ENCODE measurements at places on chromosomes 4 and X.

GRCh38 chr4:41095973-41096372 lies 118.4 kb downstream of the APBB2 start:
- H3K27ac ChIP-seq = no peak overlapping the region
- no peak overlapping the region for H3K4me3 ChIP-seq
- DNase-seq = no peak
- no peaks in the 10 kb centered on the region for H3K27me3 ChIP-seq

GRCh38 chrX:108091878-108092291 lies 307 bp downstream of the ATG4A start:
- H3K4me1 ChIP-seq = no peaks in the 10 kb centered on the region
- peak overlapping the region; percentile 85 for H3K27ac ChIP-seq
- peak overlapping the region; percentile 78 for H3K4me3 ChIP-seq

DNA sequence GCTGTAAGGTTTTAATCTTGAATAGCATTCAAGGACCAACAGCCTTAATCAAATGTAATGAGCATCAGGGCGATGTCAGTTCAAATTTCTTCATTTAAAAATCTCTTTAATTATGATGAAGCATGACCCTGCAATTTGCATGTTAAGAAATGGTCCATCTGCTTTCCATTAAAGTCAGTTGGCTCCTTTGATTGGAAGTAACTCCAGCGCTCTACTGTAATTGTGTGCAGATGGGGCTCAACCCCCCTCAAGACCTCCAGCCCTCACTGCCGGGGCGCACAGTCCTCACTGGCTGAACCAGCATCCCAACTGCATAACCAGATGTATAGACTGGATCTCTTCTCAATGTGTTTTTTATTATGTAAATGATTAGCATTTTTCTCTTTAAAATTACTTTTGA lies 126.9 kb downstream of the VCX3B start:
- H3K36me3 ChIP-seq = no peaks in the 10 kb centered on the region
- H3K4me3 ChIP-seq = no peak overlapping the region
- DNase-seq = peak; percentile 57

GRCh38 chr4:144851948-144852347 lies 206.0 kb downstream of the HHIP start:
- DNase-seq = no peak
- H3K36me3 ChIP-seq = no peaks in the 10 kb centered on the region
- H3K27ac ChIP-seq = no peak overlapping the region
- H3K4me3 ChIP-seq = no peak overlapping the region
- H3K4me1 ChIP-seq = no peaks in the 10 kb centered on the region

- no peak overlapping the region for H3K27ac ChIP-seq
- no peak for DNase-seq
- no peaks in the 10 kb centered on the region for H3K27me3 ChIP-seq
- H3K36me3 ChIP-seq = no peaks in the 10 kb centered on the region
- H3K4me3 ChIP-seq = no peak overlapping the region
Measured at GRCh38 chr4:79294064-79294463, 31.8 kb downstream of the NAA11 start.

- no peaks in the 10 kb centered on the region for H3K36me3 ChIP-seq
- peaks cover 25% of the 10 kb centered on the region for H3K4me1 ChIP-seq
- no peaks in the 10 kb centered on the region for H3K27me3 ChIP-seq
- no peak overlapping the region for H3K4me3 ChIP-seq
- no peak for DNase-seq
Measured at GRCh38 chr4:6957994-6958393, 48.4 kb downstream of the TBC1D14 start.

DNA sequence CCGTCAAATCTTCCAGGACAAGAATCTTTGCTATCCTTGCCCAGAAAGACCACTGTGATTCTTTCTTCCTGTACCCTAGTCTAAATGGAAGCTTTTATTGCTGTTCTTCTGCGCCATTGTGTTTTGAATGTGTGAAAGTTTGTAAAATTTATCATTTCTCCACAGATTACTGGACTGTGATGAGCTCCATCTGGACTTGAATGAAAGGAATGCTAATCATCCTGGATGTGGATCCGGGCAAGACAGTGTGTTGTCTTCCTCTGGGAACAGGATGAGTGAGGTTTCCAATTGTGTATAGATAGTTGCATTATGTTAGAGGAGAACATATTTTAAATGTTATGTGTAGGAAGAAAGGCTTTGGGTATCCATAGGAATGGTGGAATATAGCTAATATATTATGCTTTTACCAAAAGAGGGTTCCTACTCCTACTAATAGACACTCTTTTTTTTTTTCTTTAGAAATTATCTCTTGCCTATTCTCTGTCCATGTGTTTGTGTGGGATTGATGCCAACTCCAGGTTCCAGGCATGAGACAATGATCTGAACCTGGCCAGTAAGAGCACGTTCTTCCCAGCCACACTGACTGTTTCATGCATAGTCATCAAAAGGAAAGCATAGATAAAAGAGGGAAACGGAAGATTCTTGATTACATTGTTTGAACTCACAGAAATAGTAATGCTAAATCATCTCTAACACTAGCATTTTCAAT lies 803.6 kb upstream of the ADGRL3 start:
- no peaks in the 10 kb centered on the region for H3K36me3 ChIP-seq
- H3K4me1 ChIP-seq = no peaks in the 10 kb centered on the region
- peak; percentile 51 for DNase-seq
- H3K27me3 ChIP-seq = no peaks in the 10 kb centered on the region

DNA sequence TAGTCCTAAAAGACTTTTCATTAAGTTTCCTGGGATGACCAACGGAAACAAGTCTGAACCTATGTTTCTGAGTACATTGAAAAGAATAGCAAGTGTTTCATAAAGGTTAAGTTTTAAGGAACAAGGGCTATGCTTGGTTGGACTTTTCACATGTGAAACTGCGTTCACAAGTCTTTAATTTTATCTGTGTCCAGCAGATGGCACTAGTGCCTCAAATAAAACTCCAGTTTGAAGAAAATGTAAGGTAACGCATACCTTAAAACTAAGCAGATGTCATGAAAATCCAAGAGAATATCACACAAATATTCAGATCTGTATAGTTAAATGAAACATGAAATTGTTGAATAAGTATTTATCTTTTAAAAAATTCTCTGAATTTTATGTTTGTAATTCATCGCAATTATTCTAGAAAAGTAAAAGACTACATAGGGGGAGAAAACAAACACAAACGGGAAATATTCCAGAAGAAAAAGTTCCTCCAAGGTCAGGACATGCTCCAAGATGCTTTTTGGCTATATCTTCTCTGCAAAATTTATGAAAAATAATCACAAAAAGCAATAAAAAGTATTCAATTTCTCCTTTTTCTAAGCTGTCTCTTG lies 89.6 kb upstream of the MAD2L1 start:
- peak; percentile 83 for DNase-seq
- H3K36me3 ChIP-seq = no peaks in the 10 kb centered on the region
- no peak overlapping the region for H3K27ac ChIP-seq
- no peaks in the 10 kb centered on the region for H3K4me1 ChIP-seq

DNA sequence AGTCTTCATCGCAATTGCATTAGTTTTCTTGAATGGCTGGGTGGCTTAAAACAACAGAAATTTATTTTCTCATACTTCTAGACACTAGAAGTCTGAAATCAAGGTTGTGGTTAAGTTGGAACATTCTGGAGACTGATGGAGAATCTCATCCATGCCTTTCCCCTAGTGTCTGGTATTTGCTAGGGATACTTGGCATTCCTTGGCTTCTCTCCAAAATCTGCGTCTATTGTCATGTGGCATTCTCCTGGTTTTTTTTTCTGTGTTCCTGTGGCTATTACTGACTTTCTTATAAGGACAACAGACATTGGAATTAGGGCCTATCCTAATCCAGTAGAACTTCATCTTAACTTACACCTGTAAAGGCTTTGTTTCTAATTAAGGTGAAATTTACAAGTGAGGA lies 272.8 kb upstream of the EPHA5 start:
- H3K4me1 ChIP-seq = no peaks in the 10 kb centered on the region
- H3K27me3 ChIP-seq = no peaks in the 10 kb centered on the region
- DNase-seq = peak; percentile 1
- H3K27ac ChIP-seq = no peak overlapping the region
- no peaks in the 10 kb centered on the region for H3K36me3 ChIP-seq

GRCh38 chrX:41732260-41732659 lies 8.3 kb downstream of the GPR82 start:
- H3K27ac ChIP-seq = no peak overlapping the region
- no peak for DNase-seq
- no peak overlapping the region for H3K4me3 ChIP-seq
- H3K27me3 ChIP-seq = peaks cover 15% of the 10 kb centered on the region
- H3K4me1 ChIP-seq = no peaks in the 10 kb centered on the region

DNA sequence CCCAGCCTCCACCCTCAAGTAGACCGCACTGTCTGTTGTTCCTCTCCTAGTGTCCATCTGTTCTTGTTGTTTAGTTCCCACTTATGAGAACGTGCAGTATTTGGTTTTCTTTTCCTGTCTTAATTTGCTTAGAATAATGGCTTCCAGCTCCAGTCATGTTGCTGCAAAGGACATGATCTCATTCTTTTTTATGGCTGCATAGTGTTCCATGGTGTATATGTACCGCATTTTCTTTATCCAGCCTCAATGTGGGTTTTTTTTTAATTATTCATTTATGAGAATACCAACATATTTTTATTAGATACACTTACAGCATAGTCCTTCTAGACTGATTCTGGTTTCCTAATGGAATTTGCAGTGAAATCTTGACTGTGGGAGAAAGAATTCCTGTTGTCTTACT lies 1.3 kb downstream of the VMA21 start:
- DNase-seq = no peak
- H3K36me3 ChIP-seq = no peaks in the 10 kb centered on the region
- H3K27me3 ChIP-seq = no peaks in the 10 kb centered on the region

- peak overlapping the region; percentile 66 for H3K27ac ChIP-seq
- no peaks in the 10 kb centered on the region for H3K27me3 ChIP-seq
- H3K4me1 ChIP-seq = peaks cover 20% of the 10 kb centered on the region
- no peaks in the 10 kb centered on the region for H3K36me3 ChIP-seq
- DNase-seq = peak; percentile 78
- no peak overlapping the region for H3K4me3 ChIP-seq
Measured at GRCh38 chr4:147813109-147813773, 81.4 kb downstream of the ARHGAP10 start.

- no peaks in the 10 kb centered on the region for H3K27me3 ChIP-seq
- DNase-seq = no peak
- no peak overlapping the region for H3K27ac ChIP-seq
- H3K4me1 ChIP-seq = no peaks in the 10 kb centered on the region
- H3K4me3 ChIP-seq = no peak overlapping the region
Measured at GRCh38 chr4:134888156-134888555, 686.6 kb upstream of the PABPC4L start.

DNA sequence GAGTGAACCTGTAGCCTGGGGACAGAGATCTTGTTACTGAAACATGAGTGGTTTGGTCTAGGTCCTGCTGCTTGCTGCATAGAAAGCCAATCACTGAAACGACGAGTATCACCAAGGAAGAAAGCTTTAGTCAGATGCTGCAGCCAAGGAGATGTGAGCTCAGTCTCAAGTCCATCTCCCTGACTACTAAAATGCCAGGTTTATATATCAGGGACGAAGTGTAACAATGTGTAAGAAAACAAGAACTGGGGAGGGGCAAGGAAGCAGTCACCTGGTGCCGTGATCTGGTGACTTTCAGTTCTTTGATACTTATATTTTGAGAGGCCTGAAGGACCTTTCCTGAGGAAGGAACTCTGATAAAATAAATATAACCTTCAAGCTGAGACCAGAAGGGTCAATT lies 19.6 kb upstream of the ABRAXAS1 start:
- H3K4me3 ChIP-seq = no peak overlapping the region
- no peak for DNase-seq
- H3K4me1 ChIP-seq = no peaks in the 10 kb centered on the region
- H3K27ac ChIP-seq = no peak overlapping the region
- no peaks in the 10 kb centered on the region for H3K27me3 ChIP-seq

- H3K27ac ChIP-seq = no peak overlapping the region
- peaks cover 4% of the 10 kb centered on the region for H3K4me1 ChIP-seq
- no peaks in the 10 kb centered on the region for H3K36me3 ChIP-seq
- no peaks in the 10 kb centered on the region for H3K27me3 ChIP-seq
- DNase-seq = peak; percentile 29
Measured at GRCh38 chr4:181613200-181613599, 630.0 kb upstream of the TENM3 start.

GRCh38 chr4:146844761-146845160 lies 100.9 kb downstream of the TTC29 start:
- no peaks in the 10 kb centered on the region for H3K4me1 ChIP-seq
- H3K4me3 ChIP-seq = no peak overlapping the region
- H3K27ac ChIP-seq = no peak overlapping the region
- no peaks in the 10 kb centered on the region for H3K36me3 ChIP-seq
- no peaks in the 10 kb centered on the region for H3K27me3 ChIP-seq

DNA sequence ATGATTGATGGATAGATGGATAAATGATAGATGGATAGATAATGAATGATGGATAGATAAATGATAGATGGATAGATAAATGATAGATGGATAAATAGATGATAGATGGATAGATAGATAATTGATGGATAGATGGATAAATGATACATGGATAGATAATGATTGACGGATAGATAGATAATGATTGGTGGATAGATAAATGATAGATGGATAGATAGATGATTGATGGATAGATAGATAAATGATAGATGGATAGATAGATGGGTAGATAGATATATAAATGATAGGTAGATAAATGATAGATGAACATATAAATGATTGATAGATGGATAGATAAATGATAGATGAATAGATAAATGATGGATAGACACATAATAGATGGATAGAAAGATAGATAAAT lies 49.5 kb upstream of the SHOX start:
- H3K27ac ChIP-seq = no peak overlapping the region
- no peak overlapping the region for H3K4me3 ChIP-seq
- H3K27me3 ChIP-seq = peaks cover 3% of the 10 kb centered on the region
- DNase-seq = no peak
- H3K4me1 ChIP-seq = no peaks in the 10 kb centered on the region

- peak within 1 kb of the TSS; percentile 90 for H3K27ac ChIP-seq
- DNase-seq = peak; percentile 87
- H3K4me1 ChIP-seq = no peaks in the 10 kb centered on the region
- H3K27me3 ChIP-seq = no peaks in the 10 kb centered on the region
- H3K36me3 ChIP-seq = peaks cover 5% of the 10 kb centered on the region
Measured at GRCh38 chrX:155070975-155071693, at the start of the genes BRCC3, CMC4 and MTCP1. Gene BRCC3 (plus strand): TSS chrX:155071508. CDS start chrX:155071528, 20 bp downstream. Gene CMC4 (minus strand): TSS chrX:155071136. CDS start chrX:155064023, 7,113 bp downstream. Gene MTCP1 (minus strand): TSS chrX:155071136. CDS start chrX:155066010, 5,126 bp downstream.

DNA sequence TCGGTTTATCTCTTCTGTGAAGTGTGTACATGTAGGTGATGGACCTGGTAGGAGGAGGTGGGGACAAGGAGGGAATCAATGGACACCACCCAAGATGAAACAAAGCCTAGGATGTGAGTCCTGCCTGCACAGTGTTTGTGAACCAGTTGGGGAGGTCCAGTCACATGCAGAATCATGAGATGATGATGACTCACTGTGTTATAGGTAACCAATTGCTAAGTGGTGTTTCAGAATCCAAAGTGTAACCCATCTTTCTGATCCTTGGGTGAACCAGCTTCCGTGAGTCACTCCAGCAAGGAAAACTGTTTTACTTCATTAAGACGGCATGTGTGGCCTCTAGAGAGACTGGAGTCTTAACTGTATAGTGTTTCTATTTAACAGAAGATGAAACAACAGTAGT lies 57.9 kb upstream of the HPF1 start:
- H3K4me3 ChIP-seq = no peak overlapping the region
- H3K27ac ChIP-seq = no peak overlapping the region
- no peak for DNase-seq
- no peaks in the 10 kb centered on the region for H3K36me3 ChIP-seq
- H3K4me1 ChIP-seq = no peaks in the 10 kb centered on the region
